ENCODE measurements at places on chromosomes 11 and 22.

- DNase-seq: no peak
Measured at GRCh38 chr22:47080100-47080499, 317.6 kb downstream of the TBC1D22A start.

- DNase-seq: no peak
Measured at GRCh38 chr22:32202539-32203180, 2.2 kb downstream of the RFPL2 start.

DNA sequence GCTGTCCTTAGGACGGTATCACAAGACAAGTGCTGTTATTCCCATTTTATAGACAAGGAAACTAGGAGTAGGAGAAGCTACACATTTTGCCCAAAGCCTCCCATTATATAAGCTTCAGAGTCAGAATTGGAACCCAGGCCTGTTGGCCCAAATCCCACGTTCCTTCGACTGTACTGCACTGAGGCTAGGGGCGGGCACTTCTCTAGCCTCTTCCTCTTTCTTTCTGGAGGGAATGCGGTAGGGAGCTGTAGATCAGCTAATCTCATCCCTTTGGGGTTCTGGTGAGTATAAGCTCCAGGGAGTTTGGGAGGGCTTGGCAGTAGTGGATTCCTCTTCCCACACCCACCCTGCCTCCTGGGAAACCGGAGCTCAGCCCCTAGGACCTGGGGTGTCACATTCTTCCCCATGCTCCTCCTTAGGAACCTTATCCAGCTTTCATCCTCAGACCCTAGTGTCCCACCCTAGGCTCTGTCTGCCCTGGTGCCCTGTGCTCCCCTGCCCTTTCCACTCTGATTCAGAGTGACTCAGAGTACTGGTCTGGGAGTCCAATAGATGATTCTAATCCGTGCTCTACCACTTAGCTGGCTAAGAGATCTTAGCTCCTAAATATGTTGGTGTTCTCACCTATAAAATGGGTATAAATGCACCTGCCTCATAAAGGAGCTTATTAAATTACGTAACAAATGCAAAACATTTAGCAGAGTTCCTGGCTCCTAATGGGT is 29.3 kb downstream of the PHLDB1 start:
- no peak for DNase-seq

GRCh38 chr22:26554956-26555355 is 35.0 kb downstream of the TPST2 start:
- DNase-seq: no peak
